ENCODE measurements at places on chromosomes 3 and 15. TPM values are rescaled to one million over a fixed set of nuclear protein-coding genes. Genes with fewer than 3 reads are reported as not detected.
A peak's percentile ranks its signal among the peaks of the same experiment; 100 is the strongest.

- no peak for DNase-seq
These were observed 224.9 kb upstream of the TOPAZ1 start for GRCh38 chr3:44016818-44017217.

Gene CCR3
- not detected for total RNA-seq

GRCh38 chr15:25509703-25510102 is 70.9 kb upstream of the UBE3A start:
- DNase-seq = no peak

Gene ACP3
- total RNA-seq = 2.1 TPM

GRCh38 chr3:59839810-59840515 is 790.1 kb upstream of the CFAP20DC start:
- no peak for DNase-seq

GRCh38 chr15:70741107-70741531 is 22.2 kb downstream of the UACA start:
- DNase-seq = peak; percentile 60

DNA sequence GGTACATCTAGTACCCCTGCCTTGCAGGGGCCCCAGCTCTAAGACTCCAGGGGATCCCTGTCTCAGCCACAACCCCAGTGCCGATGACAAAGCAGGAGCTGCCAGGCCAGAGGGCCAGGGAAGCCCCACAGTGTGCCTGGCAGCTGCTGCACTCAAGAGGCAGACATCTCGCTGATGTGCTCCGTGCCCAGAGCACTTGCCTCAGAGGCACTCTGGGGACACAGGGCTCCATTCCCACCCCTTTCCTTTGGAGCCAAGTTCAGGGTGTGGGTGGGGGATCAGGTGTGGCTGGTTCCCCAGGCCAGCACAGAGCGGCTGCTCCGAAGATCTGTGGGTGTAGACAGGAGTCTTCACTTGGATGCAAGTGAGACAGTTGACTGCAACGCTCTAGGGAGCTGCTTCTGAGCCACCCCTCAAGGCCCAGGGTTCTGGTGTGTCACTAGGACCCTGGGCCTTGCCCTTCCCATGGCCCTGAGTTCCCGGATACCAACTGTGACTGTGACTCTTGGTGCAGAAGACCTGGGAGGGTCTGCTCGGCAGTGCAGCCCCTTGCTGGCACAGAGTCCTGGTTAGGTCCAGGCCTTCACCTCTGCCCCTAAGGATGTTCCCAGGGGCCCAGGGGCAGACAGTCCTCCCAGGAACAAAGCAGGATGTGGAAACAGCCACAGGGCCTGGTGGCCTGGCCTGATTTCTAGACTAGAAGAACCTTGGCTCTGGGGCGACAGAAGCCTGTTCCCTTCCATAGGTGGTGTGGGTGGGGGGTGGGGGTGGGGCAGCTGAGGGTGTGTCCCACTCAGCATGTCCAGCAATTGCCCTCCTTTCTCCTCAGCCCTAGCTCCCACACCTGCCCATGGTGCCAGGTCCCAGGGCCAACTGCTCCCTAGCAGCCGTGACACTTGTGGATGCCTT is 2.5 kb downstream of the NT5DC2 start:
- DNase-seq = peak; percentile 82

DNA sequence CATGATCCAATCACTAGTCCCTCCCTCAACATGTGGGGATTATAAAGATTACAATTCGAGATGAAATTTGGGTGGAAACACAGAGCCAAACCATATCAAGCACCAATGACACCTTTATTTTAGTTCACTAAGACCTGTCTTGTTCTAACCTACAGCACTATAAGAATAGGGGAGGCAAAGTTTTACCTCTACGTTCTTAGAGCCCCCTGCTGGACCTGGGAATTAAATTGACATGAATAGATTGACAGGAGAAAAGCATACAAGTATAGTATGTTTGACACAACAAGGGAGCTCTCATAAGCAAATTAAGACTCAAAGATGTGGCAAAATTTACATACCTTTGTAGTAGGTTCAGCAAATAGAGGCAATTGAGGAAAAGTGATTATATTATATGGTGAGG is 974.4 kb upstream of the ALCAM start:
- DNase-seq = no peak

All from right cardiac atrium (tissue), 5 donors.